ENCODE measurements at places on chromosomes 4 and X.

DNA sequence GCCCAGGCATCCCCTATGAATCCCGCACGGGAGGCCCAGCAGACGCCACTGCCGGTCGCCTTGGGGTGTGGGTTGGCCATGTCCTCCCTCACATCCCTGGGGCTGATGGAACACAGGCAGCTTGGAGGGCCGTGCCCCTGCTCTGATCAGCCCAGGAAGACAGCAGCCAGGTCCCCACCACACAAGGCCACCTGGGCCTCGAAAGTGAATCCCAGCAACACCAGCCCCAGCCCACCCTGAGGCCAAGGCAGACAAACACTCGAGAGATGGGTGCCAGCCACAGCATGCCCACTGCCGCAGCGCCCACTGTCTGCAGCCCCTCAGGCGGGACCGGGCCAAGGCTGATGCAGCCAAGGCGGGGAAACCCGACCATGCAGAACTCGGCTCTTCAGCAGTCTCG, 85.5 kb downstream of the HMX1 start:
- DNase-seq: no peak

DNA sequence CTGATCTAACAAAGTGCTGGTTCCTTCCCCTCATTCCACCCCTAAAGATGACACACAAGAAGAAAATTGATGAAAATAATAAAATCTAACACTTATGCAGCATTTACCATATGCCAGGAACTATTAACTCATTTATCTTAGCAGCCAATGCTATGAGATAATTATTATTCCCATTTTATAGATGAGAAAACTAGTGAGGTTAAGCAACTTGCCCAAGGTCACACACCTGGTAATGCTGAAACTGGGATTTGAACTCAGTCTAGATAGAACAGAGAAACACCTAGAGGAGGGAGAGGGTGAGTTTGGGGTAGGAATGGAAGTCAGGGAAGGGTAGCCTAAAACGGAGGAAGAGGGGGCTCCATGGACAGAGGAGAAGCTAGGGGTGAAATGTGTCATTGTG, 18.6 kb downstream of the RBMX start:
- DNase-seq: no peak

GRCh38 chrX:103423955-103424638, 47.8 kb downstream of the BEX3 start:
- DNase-seq: no peak

- DNase-seq: no peak
Observed at GRCh38 chr4:112318239-112319142, 21.3 kb downstream of the ALPK1 start.

DNA sequence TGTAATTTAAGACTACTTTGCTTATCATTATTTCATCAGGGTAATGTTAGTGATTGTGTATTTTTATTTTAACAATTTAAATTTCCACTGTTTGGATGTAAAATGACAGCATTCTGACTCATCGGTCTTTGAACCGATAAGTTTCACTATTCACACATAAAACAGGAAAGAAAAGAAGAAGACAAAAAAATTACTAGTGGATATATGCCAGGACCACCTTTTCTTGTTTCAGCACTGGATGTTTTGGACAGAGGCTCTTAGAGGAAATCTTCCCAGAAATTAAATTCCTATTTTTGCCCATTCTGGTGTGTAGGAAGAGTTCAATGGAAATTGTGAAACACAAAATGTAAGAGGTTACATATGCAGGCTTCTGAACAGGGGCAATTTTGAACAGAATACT, 57.4 kb downstream of the VEGFC start:
- DNase-seq: no peak

DNA sequence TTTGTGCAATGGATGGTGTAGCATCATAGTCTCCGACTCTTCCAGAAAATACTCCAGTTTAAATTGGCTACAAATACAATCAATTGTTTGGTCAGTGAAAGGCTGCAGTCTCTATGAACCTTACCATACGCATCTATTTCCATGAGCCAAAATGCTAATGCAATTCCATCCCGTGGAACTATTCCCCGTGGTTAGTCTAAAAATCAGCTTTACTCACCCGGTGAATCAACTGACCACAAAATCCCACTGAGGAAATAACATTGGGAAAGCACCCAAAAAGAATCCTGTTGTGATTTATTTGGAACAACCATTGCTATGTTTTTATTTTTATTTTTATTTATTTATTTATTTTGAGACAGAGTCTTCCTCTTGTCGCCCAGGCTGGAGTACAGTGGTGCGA, 87.1 kb downstream of the DHX15 start:
- DNase-seq: no peak

GRCh38 chr4:76965866-76966579, 16.5 kb downstream of the SEPTIN11 start:
- DNase-seq: no peak

- DNase-seq: no peak
Observed at GRCh38 chr4:126755506-126755905, 877.3 kb upstream of the INTU start.

- no peak for DNase-seq
Observed at GRCh38 chr4:67465763-67466052, 79.6 kb downstream of the CENPC start.

- DNase-seq: no peak
Observed at GRCh38 chr4:160414496-160414895, 1311.6 kb downstream of the RAPGEF2 start.

- no peak for DNase-seq
Observed at GRCh38 chrX:45602151-45602550, 401.5 kb upstream of the DIPK2B start.

DNA sequence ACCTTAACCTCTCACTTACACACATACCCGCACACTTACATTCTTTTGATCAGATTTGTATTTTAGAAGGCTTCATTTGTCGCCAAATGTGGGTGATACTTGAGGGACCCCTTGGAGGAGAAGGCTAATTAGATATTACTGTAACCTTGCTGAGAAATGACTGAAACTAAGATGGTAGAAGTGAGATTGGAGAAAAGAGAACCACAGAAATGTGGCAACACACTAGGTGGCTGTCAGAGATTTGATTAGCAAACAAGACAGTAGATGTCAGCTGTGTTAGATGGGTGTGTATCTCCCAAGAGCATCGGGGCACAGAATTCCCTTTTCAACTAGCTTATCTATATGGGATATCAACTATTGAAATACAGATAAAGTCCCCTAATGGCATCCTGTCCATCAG, 149.3 kb upstream of the FABP2 start:
- no peak for DNase-seq

GRCh38 chr4:151021637-151022334, 6.7 kb upstream of the LRBA start:
- no peak for DNase-seq

GRCh38 chr4:83664741-83665140, 128.8 kb downstream of the GPAT3 start:
- no peak for DNase-seq

GRCh38 chr4:4655901-4656300, 114.1 kb upstream of the STX18 start:
- no peak for DNase-seq

DNA sequence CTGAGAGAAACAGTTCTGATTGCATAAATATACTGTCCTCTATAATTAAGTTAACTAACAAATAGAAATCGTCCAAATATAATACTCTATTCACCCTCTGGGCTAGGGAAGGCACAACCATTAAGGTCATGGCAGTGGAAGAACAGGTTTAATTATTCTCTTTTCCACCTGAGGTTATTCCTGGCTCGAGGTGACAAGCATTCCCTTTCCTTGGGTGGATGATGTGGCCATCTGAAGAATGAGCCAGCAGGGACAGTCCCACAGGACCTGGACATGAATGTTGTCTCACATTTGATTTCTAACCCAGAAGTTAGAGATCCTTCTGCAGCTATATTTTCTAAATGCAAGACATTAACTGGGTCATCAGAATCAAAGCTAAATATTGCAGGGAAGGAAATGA, 5.5 kb downstream of the IBSP start:
- no peak for DNase-seq

DNA sequence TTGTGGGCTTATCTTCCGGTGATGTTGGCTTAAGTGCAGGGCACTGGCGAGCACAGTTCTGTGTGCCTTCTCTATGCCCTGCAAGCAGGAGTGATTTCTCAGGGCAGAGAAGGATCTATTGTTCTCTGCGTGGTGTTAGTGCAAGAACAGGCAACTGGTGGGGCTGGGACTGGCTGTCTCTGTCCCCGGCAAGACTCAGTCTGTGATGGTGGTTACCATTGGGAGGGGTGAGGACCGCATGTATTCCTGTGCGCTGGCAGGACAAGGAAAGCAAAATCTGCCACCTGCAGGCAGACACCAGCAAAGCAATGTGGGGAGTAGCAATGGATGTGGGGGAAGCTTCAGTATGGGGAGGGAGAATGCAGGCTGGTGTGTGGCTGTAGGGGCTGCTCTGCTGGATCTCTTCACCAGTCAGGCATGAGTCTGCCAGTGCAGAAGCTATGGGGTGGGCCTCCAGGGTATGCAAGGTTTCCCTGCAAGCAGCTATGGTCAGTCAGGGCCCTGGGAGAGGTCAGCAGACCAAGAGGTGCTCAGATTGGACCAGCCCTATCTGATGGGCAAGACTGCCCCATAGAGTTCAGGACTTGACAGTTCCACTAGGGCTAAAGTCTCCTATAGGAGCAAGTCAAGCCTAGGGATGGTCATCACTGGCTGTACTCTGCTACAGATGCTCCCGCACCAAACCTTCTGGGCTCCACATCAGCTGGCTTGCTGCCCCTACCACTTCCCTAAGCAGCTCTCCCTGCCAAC, 16.8 kb downstream of the PF4 start:
- DNase-seq: peak; percentile 7

DNA sequence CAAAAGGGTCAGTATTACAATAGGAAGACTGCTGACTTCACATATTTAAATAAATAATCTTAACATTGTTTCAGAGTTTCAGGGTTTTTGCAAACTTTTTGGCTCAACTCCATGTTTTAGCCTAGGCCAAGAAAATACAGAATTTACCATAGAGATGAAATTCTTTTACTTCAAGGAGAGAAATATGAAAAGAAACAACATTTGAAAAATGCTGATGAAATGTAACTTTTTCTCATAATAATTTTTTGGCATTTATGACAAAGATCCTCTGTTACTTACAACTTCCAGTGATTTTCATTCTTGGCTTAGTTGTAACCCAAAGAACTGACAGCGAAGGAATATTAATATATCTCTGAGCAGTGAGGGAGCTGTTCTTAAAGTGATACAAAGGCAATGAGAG, 316.1 kb upstream of the EMCN start:
- no peak for DNase-seq

DNA sequence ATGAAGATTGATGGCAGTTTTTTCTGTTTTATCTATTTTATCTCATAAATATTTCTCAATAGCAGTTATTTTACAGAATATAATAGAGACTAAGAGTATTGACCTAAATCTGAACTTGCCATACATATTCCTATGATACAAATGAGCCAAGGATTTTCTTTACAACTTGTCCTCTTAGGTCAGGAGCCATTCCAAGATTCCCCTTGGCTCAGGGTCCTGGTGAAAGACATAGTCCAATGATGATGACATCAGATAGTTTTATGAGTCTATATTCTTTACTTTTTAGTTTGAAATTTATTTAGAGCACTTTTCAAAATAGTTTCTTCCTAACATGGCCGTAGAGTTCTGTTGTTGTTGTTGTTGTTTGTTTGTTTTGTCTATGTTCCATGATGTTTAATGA, 869.1 kb upstream of the GRID2 start:
- DNase-seq: no peak

- DNase-seq: no peak
Observed at GRCh38 chr4:73317092-73317491, 58.5 kb upstream of the ANKRD17 start.

DNA sequence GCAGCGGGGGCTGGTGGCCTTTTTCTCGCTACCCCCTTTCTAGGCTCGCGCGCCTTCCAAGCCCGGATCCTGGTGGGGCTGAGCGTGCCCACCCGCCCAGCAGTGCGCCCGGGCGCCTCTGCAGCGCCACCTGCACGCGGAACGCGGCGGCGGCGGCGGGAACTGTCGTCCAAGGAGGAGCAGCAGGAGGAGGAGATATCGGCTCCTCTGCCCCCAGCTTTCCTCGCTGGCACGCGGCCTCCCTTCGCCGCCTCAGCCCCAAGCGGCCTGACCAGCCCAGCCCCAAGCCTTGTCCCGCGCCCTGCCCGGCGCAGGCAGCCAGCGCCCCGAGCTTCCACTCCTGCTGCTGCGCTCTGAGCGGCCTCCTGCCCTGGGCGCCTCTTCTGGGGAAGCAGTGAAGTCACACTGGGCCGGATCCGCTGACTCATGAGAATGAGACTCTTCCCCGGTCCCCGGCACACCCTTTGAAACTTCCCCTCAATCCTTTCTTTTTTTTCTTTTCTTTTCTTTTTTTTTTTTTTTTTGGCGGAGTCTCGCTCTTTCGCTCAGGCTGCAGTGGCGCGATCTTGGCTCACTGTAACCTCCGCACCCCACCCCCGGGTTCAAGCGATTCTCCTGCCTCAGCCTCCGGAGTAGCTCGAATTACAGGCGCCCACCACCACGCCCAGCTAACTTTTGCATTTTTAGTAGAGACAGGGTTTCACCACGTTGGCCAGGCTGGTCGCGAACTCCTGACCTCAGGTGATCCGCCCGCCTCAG, 10.6 kb upstream of the ELF4 start:
- peak; percentile 43 for DNase-seq

GRCh38 chrX:42149765-42150164, 226.4 kb upstream of the CASK start:
- no peak for DNase-seq

DNA sequence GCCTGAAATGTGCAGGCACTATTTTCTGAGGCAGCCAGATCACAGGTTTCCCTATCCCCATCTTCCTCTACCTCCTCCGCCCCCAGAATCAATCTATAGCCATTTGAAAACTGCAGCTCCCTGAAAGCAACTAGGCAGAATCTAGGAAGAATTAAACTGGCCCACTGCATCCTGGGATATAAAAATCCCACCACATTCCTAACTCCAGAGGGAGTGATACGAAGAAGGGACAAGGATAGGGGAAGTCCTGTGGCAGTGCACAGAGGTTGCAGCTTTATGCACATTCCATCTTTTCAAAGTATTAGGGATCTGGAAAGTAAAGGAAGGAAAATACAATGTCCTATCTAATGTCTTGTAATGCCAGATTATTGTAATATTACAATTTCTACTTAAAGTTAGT, 18.3 kb upstream of the HERC3 start:
- peak; percentile 29 for DNase-seq

GRCh38 chr4:43339435-43339834, 446.9 kb downstream of the GRXCR1 start:
- no peak for DNase-seq

DNA sequence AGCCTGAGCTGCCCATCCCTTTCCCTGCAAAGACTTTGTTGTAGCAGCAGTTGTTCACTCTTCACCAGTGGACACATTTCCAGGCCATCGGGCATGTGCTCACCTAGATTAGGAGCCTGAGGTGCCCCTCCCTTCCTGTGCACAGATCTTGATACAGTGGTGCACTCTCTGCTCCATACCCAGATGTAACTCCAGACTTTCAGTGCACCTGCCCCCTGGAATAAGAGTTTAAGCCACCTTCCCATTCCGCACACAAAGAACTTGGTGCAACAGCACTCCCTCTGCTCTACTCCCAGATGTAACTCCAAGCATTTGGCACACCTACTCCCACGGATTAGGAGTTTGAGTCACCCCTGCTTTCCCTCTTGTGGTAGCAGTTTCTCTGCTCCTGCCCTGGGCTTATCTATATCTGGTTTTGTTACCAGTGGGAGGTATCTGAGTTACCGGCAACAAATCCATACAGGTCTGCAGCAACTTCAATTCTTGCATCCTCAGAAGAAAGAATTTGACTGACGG, 36.0 kb upstream of the PLK4 start:
- DNase-seq: no peak
